ENCODE measurements at places on chromosomes 7 and 10. TPM values are rescaled to one million over a fixed set of nuclear protein-coding genes. Genes with fewer than 3 reads are reported as not detected.

DPP6 gene
- total RNA-seq = not detected

MBL2 gene
- total RNA-seq = not detected

NRG3 gene
- total RNA-seq = 3.2 TPM

- no peak overlapping the region for H3K27ac ChIP-seq
- no peaks in the 10 kb centered on the region for H3K36me3 ChIP-seq
- H3K4me1 ChIP-seq = no peaks in the 10 kb centered on the region
- H3K4me3 ChIP-seq = no peak overlapping the region
- no peak for DNase-seq
Measured at GRCh38 chr7:117411539-117411938, 15.8 kb downstream of the ASZ1 start.

- no peaks in the 10 kb centered on the region for H3K4me1 ChIP-seq
- H3K27me3 ChIP-seq = no peaks in the 10 kb centered on the region
- no peak overlapping the region for H3K4me3 ChIP-seq
- peak; percentile 71 for DNase-seq
- H3K27ac ChIP-seq = no peak overlapping the region
Measured at GRCh38 chr7:146772601-146773000, 656.0 kb downstream of the CNTNAP2 start.

DNA sequence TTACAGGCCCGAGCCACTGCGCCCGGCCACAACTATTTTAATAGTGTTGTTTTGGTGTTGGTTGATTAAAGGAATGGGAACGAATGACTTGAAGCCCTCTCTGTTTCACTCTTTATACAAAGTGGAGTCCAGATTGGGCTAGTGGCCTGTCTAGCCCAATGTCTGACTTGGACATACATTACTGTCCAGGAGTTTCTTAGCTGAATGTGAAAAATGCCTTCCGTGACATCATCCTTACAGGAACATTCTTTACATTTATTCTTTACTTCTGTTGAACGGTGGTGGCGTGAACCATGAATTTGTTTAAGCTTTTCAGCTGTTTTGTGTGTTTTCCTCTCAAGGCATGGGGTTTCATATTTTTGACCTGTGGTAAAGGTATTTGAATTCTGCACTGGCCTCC lies 67.9 kb downstream of the DAGLB start:
- peak overlapping the region; percentile 49 for H3K27ac ChIP-seq
- H3K36me3 ChIP-seq = no peaks in the 10 kb centered on the region

- no peak overlapping the region for H3K27ac ChIP-seq
- no peaks in the 10 kb centered on the region for H3K36me3 ChIP-seq
- no peak for DNase-seq
- no peak overlapping the region for H3K4me3 ChIP-seq
Measured at GRCh38 chr7:150936018-150936417, 42.1 kb downstream of the KCNH2 start.

DNA sequence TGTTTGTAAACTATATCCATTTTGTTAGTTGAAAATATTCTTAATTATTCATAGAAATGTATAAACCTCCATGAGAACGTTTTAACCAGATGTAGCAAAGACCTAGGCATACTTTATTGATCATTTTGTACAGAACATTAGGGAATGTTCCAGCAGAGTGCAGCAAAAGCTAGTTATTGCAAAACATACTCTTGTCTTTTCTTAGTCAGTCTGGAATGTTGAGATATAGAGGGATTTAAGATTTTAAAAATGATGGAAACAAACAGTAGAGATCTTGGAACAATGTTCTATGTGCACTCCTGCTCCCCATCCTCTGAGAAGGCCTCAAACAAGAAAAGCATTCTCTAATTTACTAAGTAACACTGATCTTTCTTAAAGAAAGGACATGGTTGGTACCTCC lies 292.1 kb downstream of the BBS9 start:
- H3K4me1 ChIP-seq = peaks cover 16% of the 10 kb centered on the region
- DNase-seq = no peak
- H3K27me3 ChIP-seq = peaks cover 2% of the 10 kb centered on the region
- no peaks in the 10 kb centered on the region for H3K36me3 ChIP-seq
- no peak overlapping the region for H3K27ac ChIP-seq

ABCB1 gene
- 0.78 TPM for total RNA-seq

DNA sequence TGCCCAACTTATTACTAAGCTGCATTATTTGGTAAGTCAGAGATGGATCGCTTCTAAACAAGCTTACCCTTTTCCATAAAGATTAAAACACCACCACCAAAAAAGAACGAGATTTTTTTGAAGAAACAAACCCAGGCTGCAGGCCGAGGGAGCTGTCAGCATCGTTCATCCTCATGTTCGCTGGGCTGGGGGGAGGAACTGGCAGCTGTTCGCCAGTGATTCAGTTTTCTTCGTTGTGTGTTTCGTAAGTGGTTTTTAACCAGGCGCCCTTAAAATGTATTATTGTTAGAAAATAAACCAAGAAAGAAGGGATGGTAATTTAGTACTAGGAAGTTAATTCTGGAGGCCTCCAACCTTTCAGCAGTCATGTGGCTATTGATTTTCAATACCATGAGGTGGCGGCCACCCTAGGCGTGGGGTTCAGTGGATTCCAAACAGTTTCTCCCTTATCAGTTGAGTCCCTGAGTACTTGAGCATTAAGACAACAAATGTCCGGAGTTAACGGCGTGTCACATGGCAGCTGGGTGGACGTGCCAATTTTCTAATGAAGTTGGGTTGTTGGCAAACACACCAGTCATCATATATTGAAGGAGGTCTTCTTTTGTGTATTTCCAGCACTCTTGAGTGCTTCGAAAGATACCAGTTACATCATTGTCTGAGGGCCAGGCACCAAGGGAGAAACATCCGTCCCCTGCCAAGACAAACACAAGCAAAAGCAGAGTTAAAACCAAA lies 173.2 kb downstream of the EBF3 start:
- no peak overlapping the region for H3K4me3 ChIP-seq
- H3K27ac ChIP-seq = peak overlapping the region; percentile 28
- no peaks in the 10 kb centered on the region for H3K27me3 ChIP-seq
- H3K36me3 ChIP-seq = peaks cover 17% of the 10 kb centered on the region

- H3K27me3 ChIP-seq = peaks cover 4% of the 10 kb centered on the region
- H3K4me1 ChIP-seq = no peaks in the 10 kb centered on the region
- no peaks in the 10 kb centered on the region for H3K36me3 ChIP-seq
- DNase-seq = no peak
Measured at GRCh38 chr7:68550027-68550426, 1048.2 kb upstream of the AUTS2 start.

SFRP5 gene
- not detected for total RNA-seq

GRCh38 chr7:28998105-28998504 lies 40.0 kb upstream of the TRIL start:
- DNase-seq = no peak
- no peak overlapping the region for H3K27ac ChIP-seq
- H3K4me1 ChIP-seq = peaks cover 4% of the 10 kb centered on the region

DNA sequence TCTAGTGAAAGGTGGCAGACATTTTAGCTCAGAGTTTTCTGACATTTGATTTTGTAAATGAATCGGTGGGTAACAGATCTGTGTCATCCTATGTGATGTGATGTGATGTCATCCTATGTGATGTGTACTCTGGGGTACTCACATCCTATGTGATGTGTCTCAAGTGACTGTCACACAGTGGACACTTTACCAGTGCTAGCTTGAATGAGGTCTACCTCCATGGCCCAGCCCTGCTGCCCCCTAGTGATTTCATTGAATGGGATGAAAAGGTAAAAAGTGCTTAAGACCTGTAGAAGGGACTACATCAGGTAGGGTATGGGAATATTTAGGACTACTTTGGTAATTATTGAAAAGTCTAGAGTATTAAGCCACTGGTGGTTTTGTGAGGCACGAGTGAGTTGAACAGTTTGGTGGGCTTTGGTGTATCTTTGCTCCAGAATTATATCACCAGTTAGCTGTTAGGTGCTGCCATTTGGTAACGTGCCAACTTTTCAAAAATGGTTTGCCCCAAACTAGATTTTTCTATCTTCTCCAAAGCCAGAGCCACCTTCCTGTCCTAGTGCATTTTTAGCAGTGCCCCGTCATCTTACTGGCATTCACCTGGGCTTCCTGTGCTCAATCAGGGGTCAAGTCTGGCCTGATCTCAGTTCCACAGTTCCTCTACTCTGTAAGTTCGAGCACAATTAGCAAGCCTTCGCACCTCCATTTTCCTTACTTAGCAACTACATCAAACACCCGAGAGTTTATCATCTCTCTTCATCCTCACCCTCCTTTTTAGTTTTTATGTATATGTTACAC lies 9.7 kb downstream of the EIF4H start:
- H3K36me3 ChIP-seq = no peaks in the 10 kb centered on the region
- peaks cover 3% of the 10 kb centered on the region for H3K27me3 ChIP-seq
- H3K4me3 ChIP-seq = no peak overlapping the region

MAGI2 gene
- 64.2 TPM for total RNA-seq

ADAP1 gene
- 61.1 TPM for total RNA-seq

DNA sequence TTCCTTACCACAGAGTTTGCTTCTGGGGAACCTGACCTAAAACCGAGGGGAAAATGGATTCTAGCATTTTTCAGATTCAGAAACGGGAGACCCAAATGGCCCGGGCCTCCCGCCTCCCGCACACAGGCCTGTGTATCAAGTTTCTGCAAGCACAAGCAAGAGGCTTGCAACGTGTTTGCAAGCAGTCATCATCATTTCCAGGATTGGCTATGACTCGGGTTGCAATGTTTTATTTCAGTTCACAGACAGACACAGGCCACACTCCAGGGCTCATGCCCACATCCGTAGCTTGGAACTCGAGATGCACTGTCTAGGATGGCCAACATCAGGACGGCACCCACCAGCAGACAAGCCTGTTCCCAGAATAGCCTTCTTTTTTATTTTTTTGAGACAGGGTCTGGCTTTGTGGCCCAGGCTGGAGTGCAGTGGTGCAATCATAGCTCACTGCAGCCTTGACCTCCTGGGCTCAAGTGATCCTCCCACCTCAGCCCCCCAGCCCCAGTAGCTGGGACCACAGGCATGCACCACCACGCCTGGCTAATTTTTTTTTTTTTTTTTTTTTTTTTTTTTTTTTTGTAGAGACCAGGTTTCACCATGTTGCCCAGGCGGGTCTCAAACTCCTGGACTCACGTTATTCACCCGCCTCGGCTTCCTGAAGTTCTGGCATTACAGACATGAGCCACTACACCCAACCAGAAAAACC lies 68.1 kb upstream of the FOXK1 start:
- H3K27me3 ChIP-seq = peaks cover 4% of the 10 kb centered on the region
- no peak overlapping the region for H3K4me3 ChIP-seq
- H3K4me1 ChIP-seq = no peaks in the 10 kb centered on the region
- peaks cover 6% of the 10 kb centered on the region for H3K36me3 ChIP-seq

GRCh38 chr10:107618504-107618994 lies 454.0 kb upstream of the SORCS1 start:
- no peaks in the 10 kb centered on the region for H3K36me3 ChIP-seq
- no peak overlapping the region for H3K27ac ChIP-seq
- H3K4me3 ChIP-seq = no peak overlapping the region
- no peak for DNase-seq
- H3K4me1 ChIP-seq = no peaks in the 10 kb centered on the region

DNA sequence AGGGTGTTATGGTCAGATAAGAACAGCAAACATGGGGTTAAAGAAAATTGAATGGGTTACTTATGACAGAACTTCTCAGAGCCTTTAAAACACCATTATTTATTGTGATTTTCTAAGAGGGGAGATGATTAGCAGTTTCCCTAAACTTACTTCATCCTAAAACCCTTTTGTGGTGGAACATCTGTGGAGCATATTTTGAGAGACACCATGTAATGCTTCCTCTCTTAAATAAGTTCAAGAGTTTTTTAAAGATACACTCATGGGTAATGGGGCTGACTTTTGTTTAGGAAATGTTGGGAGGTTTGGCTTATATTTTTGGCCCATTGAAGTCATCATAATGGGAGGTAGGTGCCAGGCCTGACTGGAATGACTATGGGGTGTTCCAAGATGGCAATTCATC lies 8.4 kb upstream of the PDCD4 start:
- no peaks in the 10 kb centered on the region for H3K36me3 ChIP-seq
- no peak overlapping the region for H3K27ac ChIP-seq
- no peak for DNase-seq
- peaks cover 16% of the 10 kb centered on the region for H3K27me3 ChIP-seq

DNA sequence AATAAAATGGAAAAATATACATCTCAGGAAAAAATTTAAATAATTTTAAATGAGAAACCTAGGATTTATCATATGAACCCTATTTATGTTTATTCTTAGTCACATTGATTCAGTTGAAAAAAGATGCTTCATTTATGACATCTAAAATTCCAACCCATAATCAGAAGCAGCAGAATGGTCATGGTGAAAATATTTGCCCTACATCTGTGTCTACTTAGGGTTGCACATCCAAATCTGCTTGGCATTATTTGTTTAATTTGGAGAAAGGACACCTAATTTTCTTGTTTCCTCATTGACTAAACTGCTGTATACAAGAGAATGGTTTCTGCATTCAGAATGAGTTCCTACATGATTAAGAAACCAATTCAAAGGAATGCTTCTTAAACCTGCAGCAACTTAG lies 72.9 kb upstream of the SKAP2 start:
- H3K4me1 ChIP-seq = no peaks in the 10 kb centered on the region
- H3K36me3 ChIP-seq = no peaks in the 10 kb centered on the region
- no peak for DNase-seq
- no peak overlapping the region for H3K27ac ChIP-seq

DNA sequence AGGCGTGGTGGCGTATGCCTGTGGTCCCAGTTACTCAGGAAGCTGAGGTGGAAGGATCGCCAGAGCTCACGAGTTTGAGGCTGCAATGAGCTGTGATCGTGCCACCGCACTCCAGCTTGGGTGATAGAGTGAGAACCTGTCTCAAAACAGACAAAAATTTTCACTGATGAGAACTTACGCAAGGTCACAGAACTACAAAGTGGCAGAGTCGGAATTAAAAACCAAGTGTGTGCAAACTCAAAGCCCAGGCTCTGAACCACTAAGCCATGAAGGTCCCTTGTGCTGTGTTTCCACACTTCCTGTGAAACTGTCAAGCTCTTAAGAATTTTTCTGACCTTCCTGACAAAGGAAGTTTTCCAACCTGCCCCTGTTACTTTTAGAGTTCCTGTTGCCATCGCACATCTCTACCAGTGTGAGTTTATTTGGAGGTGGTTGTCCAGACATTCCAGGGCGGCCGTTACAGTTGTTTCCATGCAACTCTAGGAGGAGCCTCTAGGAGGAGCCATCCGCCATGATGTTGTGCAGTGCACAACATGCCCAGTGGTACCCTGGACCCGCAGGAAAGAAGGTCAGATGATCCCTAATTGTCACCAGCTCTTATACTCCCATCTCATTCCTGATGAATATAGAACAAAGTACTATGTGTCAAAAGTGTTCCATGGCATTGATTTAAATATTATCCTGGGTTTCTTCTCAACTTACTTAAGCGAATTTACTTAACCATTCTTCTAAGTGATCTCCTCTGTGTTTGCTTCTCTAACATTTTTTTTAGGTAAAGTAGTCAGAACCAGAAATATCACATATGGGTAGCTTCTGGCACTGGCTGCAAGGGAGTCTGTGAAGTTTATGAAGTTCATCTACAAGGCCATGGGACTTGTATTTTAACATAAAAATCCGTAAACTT lies 49.0 kb upstream of the LYZL1 start:
- peak; percentile 48 for DNase-seq
- H3K27me3 ChIP-seq = peaks cover 2% of the 10 kb centered on the region
- no peaks in the 10 kb centered on the region for H3K4me1 ChIP-seq
- H3K4me3 ChIP-seq = no peak overlapping the region
